Osteoblast (primary cell): ENCODE measurements at places on chromosomes 6 and 20.

- no peaks in the 10 kb centered on the region for H3K27me3 ChIP-seq
- no peak for DNase-seq
- peak overlapping the region; percentile 83 for H3K4me3 ChIP-seq
- no peaks in the 10 kb centered on the region for H3K36me3 ChIP-seq
These were observed 73.1 kb downstream of the OR2B2 start for GRCh38 chr6:27838945-27839625.

- H3K27ac ChIP-seq: no peak overlapping the region
- peak; percentile 30 for DNase-seq
- no peaks in the 10 kb centered on the region for H3K36me3 ChIP-seq
- no peaks in the 10 kb centered on the region for H3K27me3 ChIP-seq
- H3K4me3 ChIP-seq: no peak overlapping the region
These were observed 32.0 kb downstream of the ZC2HC1B start for GRCh38 chr6:143896126-143896860.

- peaks cover 4% of the 10 kb centered on the region for H3K36me3 ChIP-seq
- no peak for DNase-seq
- H3K4me1 ChIP-seq: peaks cover 2% of the 10 kb centered on the region
- no peak overlapping the region for H3K4me3 ChIP-seq
- H3K27me3 ChIP-seq: no peaks in the 10 kb centered on the region
These were observed 12.4 kb downstream of the KATNA1 start for GRCh38 chr6:149636124-149636523.

GRCh38 chr6:160069459-160069858, 52.2 kb upstream of the SLC22A1 start:
- H3K36me3 ChIP-seq: peaks cover 78% of the 10 kb centered on the region
- no peak overlapping the region for H3K27ac ChIP-seq
- H3K27me3 ChIP-seq: no peaks in the 10 kb centered on the region

GRCh38 chr6:111721753-111722154, 116.1 kb upstream of the TRAF3IP2 start:
- no peaks in the 10 kb centered on the region for H3K27me3 ChIP-seq
- DNase-seq: no peak
- H3K4me3 ChIP-seq: no peak overlapping the region
- peaks cover 36% of the 10 kb centered on the region for H3K4me1 ChIP-seq

- H3K27me3 ChIP-seq: no peaks in the 10 kb centered on the region
- peak; percentile 38 for DNase-seq
- H3K4me1 ChIP-seq: peaks cover 35% of the 10 kb centered on the region
- peaks cover 4% of the 10 kb centered on the region for H3K36me3 ChIP-seq
These were observed 5.2 kb downstream of the RNF217 start for GRCh38 chr6:124967444-124967843.

- H3K36me3 ChIP-seq: peaks cover 26% of the 10 kb centered on the region
- peak overlapping the region; percentile 38 for H3K27ac ChIP-seq
- DNase-seq: no peak
- no peak overlapping the region for H3K4me3 ChIP-seq
- peaks cover 48% of the 10 kb centered on the region for H3K4me1 ChIP-seq
These were observed 39.7 kb downstream of the TGM2 start for GRCh38 chr20:38125157-38126056.

GRCh38 chr20:52219441-52219840, 27.9 kb upstream of the ZFP64 start:
- H3K4me1 ChIP-seq: no peaks in the 10 kb centered on the region
- H3K36me3 ChIP-seq: no peaks in the 10 kb centered on the region
- no peak for DNase-seq

DNA sequence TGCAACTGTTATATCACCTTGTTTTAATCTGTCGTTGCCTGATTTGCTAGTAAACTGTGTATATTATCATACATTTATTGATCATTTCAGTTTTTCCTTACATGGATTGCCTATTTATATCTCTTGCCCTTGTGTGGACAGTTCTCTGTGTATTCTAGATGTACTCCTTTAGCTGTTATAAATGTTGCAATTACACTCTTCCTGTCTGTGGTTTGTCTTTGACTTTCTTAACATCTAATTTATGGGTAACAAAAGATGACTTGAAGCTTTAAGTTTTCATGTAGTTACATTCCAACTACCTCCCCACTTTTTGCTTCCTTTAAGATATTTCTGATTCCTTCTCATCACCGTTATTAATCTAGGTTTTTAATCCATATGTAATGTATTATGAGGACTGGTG, 22.6 kb downstream of the PLCB1 start:
- H3K4me3 ChIP-seq: no peak overlapping the region
- H3K27me3 ChIP-seq: no peaks in the 10 kb centered on the region
- DNase-seq: no peak
- peaks cover 43% of the 10 kb centered on the region for H3K4me1 ChIP-seq

DNA sequence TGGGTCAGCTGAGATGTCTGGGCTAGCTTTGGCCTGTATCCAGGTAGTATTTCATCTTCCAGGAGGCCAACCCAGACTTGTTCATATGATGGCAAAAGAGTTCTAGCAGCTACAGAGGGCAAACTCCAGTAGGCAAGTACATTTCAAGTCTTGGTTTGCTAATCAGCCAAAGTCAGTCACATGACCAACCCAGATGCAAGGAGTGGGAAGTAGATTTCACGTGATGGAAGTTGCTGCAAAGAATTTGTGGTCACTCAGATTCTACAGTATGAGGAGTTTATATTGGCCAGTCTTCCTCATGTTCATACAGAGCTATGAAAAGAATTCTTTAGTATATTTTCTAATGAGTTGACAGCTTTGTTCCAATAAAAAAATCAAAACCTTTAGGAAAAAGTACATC, 101.8 kb downstream of the PHACTR1 start:
- no peaks in the 10 kb centered on the region for H3K36me3 ChIP-seq
- no peaks in the 10 kb centered on the region for H3K4me1 ChIP-seq
- no peak overlapping the region for H3K4me3 ChIP-seq
- H3K27ac ChIP-seq: no peak overlapping the region
- no peak for DNase-seq

DNA sequence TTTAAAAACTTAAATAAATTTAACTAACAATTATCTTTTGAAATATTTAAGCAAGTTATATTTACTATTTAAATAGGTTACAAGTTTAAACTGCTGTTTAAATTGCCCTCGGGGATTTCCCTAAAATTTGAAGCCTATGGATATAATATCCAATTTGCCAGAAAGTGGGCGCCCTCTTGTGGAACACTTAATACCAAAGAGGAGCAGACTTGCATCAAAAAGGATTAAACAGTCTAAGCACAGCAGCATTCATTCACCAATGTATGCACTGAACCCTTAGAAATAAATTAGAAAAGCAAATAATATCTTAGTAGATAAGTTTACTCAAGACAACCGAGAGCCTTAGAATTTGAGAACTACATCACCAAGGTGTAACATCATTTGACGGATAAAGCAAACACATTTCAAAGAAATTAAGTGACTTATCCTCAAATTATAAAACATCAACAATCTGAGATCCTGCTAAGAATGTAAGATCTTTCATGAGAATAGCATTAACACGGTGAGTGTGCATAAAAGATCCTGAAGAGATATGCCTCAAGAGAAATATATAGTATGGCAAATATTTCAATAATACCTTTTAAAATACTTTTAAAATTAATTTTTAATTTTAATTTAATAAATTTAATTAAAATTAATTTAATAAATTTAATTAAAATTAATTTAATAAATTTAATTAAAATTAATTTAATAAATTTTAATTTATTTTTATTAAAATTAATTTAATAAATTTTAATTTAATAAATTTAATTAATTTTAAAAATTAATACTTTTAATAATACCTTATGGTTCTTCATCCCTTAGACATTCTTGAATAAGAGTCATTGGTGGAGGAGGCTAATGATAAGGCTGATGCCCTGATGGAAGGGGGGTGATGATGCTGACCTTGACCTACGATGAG, 11.5 kb upstream of the MEP1A start:
- H3K4me1 ChIP-seq: no peaks in the 10 kb centered on the region
- no peak overlapping the region for H3K4me3 ChIP-seq
- peak; percentile 52 for DNase-seq
- H3K27me3 ChIP-seq: no peaks in the 10 kb centered on the region
- no peak overlapping the region for H3K27ac ChIP-seq
- H3K36me3 ChIP-seq: no peaks in the 10 kb centered on the region
